ENCODE measurements at places on chromosomes 4 and X.

DNA sequence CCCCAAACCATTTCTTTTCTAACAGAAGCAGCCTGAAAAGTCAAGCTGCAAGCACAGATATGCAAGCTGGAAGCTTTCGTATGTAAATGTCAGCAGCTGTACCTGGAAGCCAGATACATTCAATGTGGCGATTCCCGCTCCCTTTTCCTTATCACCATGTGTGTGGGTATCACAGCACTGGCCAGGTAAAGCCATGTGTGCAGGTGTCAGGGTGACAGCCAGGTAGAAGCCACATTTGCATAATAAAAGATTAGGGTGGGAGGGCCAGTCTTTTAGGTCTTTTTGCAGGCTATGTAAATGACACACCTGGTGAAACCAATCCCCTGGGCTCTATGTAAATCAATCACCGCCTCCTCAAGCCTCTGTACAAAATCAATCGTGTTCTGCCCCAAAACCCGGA is 50.1 kb downstream of the RXFP1 start:
- DNase-seq = no peak

DNA sequence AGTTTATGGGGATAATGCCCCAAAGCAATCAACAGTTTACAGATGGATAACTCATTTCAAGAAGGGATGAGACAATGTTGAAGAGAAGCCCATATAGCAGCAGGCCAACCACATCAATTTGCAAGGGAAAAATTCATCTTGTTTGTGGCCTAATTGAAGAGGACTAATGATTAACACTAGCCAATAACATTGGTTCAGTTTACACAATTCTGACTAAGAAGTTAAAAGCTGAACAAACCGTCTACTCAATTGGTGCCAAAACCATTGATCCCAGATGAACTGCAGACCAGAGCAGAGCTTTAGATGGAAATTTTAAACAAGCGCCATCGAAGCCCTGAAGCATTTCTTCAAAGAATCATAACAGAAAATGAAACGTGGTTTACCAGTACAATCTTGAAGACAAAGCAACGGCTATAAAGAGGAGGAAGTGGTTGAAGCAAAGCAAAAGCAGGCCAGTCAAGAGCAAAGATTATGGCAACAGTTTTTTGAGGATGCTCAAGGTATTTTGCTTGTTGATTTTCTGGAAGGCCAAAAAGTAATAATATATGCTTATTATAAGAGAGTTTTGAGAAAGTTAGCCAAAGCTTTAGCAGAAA is 20.5 kb upstream of the BLTP1 start:
- DNase-seq = no peak

DNA sequence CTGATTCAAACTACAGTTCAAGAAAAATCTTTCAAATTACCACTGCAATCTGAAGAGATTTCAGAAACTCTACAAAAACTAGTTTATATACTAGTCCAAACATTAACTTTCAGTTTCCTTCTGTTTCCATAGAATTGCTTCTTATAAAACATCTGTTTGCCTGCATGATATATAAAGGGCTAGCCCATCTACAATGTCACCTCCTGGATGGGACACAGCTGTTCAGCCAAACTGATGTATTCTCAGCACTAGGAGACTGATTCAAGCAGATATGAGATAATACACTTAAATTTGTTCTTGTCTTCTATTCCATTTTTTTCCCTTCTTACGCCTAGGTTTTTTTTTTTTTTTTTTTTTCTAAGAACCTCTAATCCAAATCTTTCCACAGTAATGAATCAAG is 1569.7 kb upstream of the IGFBP7 start:
- no peak for DNase-seq

DNA sequence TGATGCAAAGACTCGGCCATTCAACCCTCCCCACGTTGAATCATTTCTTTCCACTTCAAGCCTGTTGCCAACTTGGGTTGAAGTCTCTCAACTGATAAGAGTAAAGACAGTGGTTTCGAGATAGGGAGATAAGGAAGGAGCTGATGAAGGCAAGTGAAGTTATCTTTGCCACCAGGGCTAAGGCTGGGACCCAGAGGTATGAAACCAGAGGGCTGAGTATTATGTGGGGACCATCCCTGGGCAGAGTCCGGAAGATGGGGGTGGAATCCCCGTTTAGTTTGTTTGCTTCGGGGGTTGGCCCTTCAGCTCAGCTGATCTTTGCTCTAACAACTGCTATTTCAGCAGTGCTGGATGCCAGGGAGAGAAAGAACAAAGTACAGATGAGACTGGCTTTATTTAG is 2.3 kb upstream of the XPNPEP2 start:
- DNase-seq = peak; percentile 17

DNA sequence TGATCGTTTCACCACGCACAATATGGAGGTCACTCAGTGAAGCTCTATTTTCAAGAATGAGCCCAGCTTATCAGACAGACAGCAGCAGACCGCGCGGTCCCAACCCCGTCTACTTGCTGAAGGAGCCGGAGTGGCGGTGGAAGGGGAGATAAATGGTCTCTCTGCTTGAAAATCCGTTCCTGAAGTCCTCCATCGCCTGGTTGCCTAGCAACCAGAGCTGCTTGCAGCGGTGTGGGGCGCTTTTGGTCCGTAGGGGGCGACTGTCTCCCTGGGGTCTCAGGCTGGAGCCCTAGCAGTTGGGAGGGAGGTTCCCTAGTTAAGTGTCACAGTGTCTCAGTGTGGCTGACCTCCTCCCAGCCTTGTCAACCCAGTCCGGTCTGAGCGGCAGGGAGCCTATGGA is 8.3 kb upstream of the DLG3 start:
- DNase-seq = no peak

GRCh38 chr4:171718069-171718468 is 95.1 kb upstream of the GALNTL6 start:
- DNase-seq = no peak

DNA sequence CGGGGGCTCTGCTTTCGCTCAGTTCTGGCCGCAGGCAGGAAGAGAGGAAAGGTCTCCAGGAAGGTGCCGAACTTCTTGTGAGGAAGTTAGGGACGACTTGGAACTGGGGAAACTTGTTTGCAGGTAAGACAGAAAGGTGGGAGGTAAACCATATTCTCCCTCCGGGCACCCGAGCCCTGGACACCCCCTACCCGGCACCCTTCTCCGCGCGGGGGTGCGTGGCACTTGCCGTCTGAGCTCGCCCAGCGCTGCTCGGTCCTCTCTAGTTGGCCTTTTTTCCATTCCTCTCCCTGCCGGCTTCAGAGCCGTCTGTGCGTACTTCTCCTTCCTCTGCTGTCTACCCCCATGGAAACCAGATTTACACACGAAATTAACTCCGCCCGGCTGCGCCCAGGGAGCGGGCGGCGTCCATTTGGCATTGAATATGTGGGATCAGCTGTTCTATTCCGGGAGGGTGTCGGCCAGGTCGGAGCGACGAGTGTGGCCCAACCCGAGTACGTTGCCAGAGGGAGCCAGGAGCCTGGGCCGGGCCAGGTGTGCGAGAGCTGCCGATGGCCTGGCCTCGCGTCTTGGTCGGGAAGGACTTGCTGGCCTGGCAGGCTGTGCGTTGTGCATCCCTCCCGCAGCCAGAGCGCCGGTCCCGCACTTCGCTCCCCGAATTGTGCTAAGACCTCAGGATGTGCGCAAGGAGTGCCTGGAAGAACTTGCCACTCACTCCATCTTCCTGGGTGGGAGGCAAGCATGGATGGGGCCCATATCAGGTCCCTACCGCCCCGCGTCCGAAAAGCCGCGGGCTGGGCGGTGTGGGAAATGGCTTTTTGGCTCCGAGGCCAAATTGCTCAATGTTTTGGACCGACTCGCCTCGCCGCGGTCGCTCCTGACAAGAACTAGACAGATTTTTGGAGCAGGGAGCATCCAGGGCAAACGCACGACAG is 1.7 kb downstream of the PDGFRA start:
- no peak for DNase-seq

GRCh38 chr4:183256756-183257385 is 63.2 kb downstream of the CLDN22 start:
- DNase-seq = peak; percentile 46

DNA sequence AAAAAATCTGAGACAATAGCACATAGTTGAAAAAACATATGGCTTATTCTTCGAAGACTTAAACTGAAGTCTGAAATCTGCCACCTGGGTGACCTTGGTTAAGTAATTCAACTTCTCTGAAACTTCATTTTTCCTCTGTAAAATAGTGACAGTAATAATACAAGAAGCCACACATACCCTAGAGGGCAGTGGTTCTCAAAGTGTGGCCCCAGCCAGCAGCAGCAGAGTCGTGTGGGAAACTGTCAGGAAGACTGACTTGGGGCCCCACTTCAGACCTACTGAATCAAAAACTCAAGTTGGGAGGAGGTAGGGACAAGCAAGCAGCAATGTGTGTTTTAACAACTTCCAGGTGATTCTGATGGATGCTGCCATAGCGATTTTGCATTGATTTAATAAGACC is 249.9 kb downstream of the HNRNPD start:
- DNase-seq = no peak

- peak; percentile 16 for DNase-seq
These were observed 86.7 kb upstream of the MAGEA4 start for GRCh38 chrX:151825925-151826485.

GRCh38 chr4:22988526-22988925 is 295.8 kb downstream of the GBA3 start:
- no peak for DNase-seq

GRCh38 chr4:7430368-7430964 is 4.3 kb downstream of the PSAPL1 start:
- no peak for DNase-seq

- DNase-seq = no peak
These were observed 234.1 kb upstream of the GIMD1 start for GRCh38 chr4:106602711-106603110.

- peak; percentile 84 for DNase-seq
These were observed at the start of gene GNPDA2 for GRCh38 chr4:44726038-44726871. Gene GNPDA2 (minus strand): TSS chr4:44726556. CDS start chr4:44722207, 4,349 bp downstream.

Measured in posterior cingulate gyrus (tissue), 11 donors.